PC-9 (cell line): ENCODE measurements at places on chromosomes 5 and 9. TPM values are rescaled to one million over a fixed set of nuclear protein-coding genes. Genes with fewer than 3 reads are reported as not detected.

The SARDH gene
- total RNA-seq = 9.9 and 11.3 TPM in 2 replicates

DNA sequence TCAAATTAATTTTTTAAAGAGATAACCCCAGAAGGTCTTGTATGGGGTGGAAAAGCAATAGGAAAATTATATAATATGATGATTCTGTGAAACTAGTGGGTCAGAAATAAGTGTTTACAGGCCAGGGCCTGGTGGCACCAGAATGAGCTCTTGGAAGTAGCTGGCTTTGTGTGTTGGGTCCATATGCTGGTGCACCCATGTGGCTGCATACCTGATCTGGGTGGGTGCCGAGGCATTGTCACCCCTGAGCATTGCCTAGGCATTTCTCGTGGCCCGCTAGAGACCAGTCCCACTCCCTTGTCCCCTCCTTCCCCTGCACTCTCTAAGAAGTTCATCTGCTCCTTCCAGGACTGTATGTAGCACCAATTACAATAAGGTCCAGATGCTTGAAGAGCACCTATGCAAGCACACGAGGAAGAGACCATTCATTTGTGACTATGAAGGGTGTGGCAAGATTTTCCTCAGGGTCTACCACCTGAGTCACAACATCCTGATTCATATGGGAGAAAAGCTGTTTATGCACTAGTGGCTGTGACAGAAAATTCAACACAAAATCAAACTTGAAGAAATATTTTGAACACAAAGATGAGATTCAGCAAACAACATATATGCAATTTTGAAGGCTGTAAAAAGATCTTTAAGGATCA, 19.8 kb upstream of the IL33 start:
- DNase-seq = no peak

- DNase-seq = no peak
These were observed 53.3 kb downstream of the SETX start for GRCh38 chr9:132301521-132301920.

- DNase-seq = no peak
These were observed 69.3 kb downstream of the ISOC1 start for GRCh38 chr5:129163810-129164378.

- no peak for DNase-seq
These were observed 76.6 kb downstream of the RICTOR start for GRCh38 chr5:38997591-38997990.

DNA sequence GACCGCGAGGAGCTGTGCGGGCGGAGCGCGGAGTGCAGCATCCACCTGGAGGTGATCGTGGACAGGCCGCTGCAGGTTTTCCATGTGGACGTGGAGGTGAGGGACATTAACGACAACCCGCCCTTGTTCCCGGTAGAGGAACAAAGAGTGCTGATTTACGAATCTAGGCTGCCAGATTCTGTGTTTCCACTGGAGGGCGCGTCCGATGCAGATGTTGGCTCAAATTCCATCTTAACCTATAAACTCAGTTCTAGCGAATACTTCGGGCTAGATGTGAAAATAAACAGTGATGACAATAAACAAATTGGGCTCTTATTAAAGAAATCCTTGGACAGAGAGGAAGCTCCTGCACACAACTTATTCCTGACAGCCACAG, 590 bp downstream of the PCDHA6 start:
- DNase-seq = no peak

DNA sequence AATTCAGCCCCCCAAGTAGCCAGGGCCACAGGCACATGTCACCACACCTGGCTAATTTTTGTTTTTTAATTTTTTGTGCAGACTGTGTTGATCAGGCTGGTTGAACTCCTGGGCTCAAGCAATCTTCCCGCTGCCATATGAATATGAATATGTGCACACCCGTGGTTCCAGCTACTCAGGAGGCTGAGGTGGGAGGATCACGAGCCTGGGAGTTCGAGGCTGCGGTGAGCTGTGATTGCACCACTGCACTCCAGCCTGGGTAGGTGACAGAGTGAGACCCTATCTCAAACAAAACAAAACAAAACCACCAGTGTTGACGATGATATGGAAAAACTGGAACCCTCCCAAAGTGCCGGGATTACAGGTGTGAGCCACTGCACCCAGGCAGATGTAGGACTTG, 32.0 kb downstream of the EHMT1 start:
- DNase-seq = no peak

- DNase-seq = no peak
These were observed 125.4 kb upstream of the PTCH1 start for GRCh38 chr9:95642189-95642588.
